Activated CD8-positive, alpha-beta T cell treated with anti-CD3 and anti-CD28 coated beads for 36 hours (primary cell): ENCODE measurements at places on chromosomes 5 and 9. TPM values are rescaled to one million over a fixed set of nuclear protein-coding genes. Genes with fewer than 3 reads are reported as not detected.
A peak's percentile ranks its signal among the peaks of the same experiment; 100 is the strongest.

The MRPS2 gene
- 57.4 TPM for total RNA-seq

- no peak overlapping the region for H3K4me3 ChIP-seq
- H3K27ac ChIP-seq, result no peak overlapping the region
- H3K4me1 ChIP-seq, result no peaks in the 10 kb centered on the region
- peak; percentile 9 for DNase-seq
- H3K36me3 ChIP-seq, result no peaks in the 10 kb centered on the region
- H3K27me3 ChIP-seq, result peaks cover 3% of the 10 kb centered on the region
Measured at GRCh38 chr5:58751222-58751837, 168.5 kb downstream of the RAB3C start.

- H3K27me3 ChIP-seq, result peaks cover 3% of the 10 kb centered on the region
- H3K4me3 ChIP-seq, result no peak overlapping the region
- H3K27ac ChIP-seq, result no peak overlapping the region
- peaks cover 7% of the 10 kb centered on the region for H3K36me3 ChIP-seq
- H3K4me1 ChIP-seq, result no peaks in the 10 kb centered on the region
- no peak for DNase-seq
Measured at GRCh38 chr5:147140558-147140957, 94.3 kb upstream of the STK32A start.

- H3K4me1 ChIP-seq, result no peaks in the 10 kb centered on the region
- H3K27me3 ChIP-seq, result no peaks in the 10 kb centered on the region
- no peaks in the 10 kb centered on the region for H3K36me3 ChIP-seq
- no peak overlapping the region for H3K4me3 ChIP-seq
Measured at GRCh38 chr5:4627131-4627530, 513.0 kb upstream of the ADAMTS16 start.

- no peak for DNase-seq
- H3K4me1 ChIP-seq, result peaks cover 7% of the 10 kb centered on the region
- H3K27ac ChIP-seq, result peak overlapping the region; percentile 11
- H3K27me3 ChIP-seq, result no peaks in the 10 kb centered on the region
- no peak overlapping the region for H3K4me3 ChIP-seq
- peaks cover 5% of the 10 kb centered on the region for H3K36me3 ChIP-seq
Measured at GRCh38 chr5:134583766-134584165, 48.9 kb downstream of the SAR1B start.

DNA sequence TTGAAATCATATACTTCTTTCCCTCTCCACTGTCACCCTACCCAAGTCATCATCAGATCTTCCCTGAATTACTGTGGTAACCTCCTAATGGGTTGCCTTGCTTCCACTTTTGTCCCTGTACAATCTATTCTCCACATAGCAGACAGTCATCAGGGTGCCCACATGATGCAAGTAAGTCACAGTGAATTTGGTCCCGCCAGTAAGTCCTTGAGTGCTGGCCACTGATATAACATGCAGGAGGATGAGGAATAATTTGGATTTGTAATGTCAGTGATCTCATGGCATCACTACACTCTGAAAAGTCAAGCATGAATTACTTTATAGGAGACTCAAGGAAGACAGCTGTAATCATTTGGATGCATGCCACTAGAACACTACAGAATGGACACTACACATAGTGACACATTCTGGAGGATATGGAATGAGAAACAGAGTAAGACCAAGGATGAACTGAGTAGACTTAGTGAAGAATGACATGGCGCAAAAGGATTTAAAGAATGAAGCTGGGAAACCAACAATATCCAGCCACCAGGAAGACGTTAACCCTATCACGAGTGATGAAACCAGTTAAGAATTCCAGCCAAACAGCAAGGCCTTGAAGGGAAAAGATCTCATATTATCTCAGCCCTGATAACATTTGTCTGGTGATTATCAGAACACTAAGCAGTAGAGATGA, 28.6 kb downstream of the MARCHF3 start:
- no peaks in the 10 kb centered on the region for H3K36me3 ChIP-seq
- no peak for DNase-seq
- H3K4me3 ChIP-seq, result no peak overlapping the region
- no peaks in the 10 kb centered on the region for H3K4me1 ChIP-seq
